ENCODE measurements at places on chromosomes 2 and 18.

DNA sequence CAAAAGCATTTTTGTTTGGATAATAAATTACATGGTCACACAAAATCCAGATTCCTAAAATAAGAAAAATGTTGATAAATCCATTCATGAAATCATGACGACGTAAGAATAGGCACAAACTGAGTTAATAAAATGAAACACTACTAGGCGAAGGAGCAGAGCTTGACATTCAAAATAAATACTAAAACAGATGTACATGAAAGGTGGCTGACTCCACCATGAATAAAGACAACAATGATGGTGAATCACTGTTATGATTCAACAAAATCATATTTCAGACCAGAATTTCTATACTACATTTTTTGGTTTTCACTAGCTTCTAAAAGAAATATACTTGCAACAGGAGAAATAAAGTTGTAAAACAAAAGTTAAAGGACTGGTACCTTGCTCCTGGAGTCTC lies 122.0 kb upstream of the RNU4ATAC start:
- no peak for DNase-seq

- DNase-seq: peak; percentile 10
These were observed 47.5 kb upstream of the ASB1 start for GRCh38 chr2:238379096-238379810.

DNA sequence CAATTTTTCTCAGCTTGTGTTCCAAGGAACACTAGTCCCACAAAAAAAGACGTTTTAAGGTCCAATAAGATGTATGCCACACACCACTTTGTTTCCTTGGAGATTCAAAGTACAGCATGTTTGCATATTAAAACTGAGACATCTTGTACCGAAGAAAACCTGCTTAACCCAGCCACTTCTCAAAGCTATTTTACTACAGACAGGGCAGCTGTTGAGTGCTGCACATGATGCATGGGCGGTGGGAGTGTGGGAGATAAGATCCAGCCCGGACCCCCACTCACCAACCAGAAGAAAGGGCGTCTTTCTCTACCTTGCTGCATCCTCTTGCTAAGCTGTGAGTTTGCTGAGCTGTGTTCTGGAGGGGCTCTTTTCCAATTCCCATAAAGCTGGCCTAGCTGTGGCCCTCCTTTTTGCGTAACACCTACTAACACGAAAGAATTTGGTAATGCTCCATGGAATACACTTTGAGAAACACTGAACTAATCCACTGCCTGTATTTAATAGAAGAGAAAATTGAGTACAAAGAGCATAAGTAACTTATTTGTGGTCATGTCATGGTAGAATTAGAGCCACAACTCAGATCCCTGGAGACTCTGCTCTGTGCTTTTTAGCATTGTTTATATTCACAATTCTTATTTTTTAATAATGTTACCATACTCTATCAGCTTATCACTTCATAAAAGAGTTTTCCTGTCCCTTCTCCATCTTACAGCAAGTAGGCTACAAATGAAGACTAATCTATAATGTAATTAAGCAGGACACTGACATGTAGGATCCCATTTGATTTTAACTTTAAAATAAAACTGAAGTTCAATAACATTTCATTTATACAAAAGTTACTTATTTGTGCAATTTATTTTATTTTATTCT lies 90.0 kb downstream of the PLEKHM3 start:
- no peak for DNase-seq

GRCh38 chr18:61528961-61529360 lies 195.7 kb downstream of the CDH20 start:
- peak; percentile 29 for DNase-seq

- DNase-seq: no peak
These were observed 63.4 kb upstream of the PLA2R1 start for GRCh38 chr2:160125828-160126227.

DNA sequence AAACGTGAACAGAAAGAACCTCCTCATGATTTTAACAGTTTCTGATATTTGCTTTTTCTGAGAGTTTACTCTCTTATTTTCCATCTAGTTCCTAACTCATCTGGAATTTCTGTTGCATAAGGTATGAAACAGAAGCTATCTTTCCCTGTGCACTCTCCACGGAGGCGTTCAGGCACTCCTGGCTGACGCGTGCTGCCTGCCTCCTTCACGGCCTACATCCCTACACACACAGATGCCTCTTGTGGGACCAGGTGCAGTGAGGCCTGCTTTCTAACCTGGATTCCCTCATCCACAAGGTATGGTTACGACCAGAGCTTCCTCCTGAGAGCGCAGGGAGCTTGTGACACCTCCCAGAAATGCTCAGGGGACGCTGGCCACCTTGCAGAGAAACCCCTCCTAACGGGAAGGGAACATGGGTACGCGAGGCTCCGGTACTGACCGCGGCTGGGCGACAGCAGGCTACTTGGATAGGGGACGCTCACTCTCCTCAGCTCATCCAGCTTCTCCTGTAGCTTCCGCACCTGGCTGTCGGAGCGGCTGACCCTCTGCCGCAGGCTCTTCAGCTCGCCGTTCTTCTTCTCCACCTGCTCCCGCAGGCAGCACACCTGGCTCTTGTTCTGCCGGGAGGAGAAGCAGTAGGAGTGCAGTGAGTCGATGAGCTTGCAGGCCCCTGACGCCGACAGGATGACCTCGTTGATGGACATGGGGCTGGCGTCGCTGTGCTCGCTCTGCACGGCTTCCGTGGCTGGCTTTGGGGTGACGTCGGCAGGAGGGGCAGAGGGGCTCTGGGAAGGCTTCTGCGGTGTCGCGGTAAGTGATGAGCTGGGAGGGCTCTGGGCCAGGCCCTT lies 4.3 kb downstream of the THAP4 start:
- DNase-seq: no peak

DNA sequence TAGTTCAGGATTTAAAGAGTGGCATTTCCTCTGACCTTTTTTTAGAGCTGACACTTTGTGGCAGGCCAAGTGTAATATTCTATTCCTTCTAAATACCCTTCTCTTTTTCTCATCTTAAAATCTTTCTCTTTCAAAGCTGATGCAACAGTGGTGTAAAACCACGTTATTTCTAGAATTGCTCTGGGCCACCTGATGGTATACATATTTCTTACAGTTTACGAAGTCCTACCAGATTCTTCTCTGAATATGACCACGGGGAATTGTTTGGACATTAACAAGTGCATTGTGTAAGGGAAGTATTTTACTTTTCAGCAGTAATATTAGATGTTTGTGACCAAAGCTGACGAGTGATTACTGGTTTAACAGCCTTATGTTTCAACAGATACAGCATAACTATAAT lies 109.9 kb downstream of the PTPRM start:
- no peak for DNase-seq

- DNase-seq: no peak
These were observed 43.0 kb downstream of the FBXO48 start for GRCh38 chr2:68423966-68424650.

DNA sequence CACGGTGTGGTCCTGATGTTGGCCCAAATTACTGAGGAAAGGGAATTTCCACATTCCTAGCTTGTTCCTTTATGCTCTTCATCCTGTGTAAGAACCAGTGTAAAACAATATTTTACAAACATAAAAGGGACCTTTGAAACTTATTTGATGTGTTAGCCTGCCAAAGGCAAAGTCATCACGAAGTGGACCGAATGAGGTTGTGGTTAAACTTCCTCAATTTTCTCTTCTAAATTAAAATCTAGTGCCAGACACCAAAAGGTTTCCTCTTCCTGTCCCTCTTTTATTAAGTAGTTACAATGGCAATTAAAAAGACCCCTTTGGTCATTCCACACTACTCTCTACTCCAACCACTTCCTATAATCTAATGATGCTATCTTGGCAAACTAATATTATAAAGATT lies 279.8 kb downstream of the AFF3 start:
- no peak for DNase-seq

GRCh38 chr2:8154270-8154669 lies 527.6 kb upstream of the ID2 start:
- DNase-seq: no peak

DNA sequence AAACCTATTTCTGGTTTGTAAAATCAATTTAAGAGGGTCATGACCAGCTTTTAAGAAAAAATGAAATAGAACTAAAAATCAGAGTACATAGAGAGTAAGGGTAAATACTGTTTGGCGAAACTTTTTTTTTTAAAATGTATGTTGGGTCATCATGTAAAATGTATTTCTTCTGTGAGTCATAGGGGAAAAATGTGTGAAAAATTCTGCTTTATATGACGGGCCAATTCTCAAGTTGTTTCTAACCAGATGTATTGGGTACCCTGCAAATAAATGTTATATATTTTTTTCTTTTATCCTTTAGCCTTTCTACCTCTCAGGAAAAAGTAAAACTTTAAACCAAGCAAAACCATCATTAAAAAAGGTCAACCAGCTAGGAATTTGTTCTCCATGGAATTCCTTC lies 13.9 kb downstream of the AFTPH start:
- DNase-seq: no peak

DNA sequence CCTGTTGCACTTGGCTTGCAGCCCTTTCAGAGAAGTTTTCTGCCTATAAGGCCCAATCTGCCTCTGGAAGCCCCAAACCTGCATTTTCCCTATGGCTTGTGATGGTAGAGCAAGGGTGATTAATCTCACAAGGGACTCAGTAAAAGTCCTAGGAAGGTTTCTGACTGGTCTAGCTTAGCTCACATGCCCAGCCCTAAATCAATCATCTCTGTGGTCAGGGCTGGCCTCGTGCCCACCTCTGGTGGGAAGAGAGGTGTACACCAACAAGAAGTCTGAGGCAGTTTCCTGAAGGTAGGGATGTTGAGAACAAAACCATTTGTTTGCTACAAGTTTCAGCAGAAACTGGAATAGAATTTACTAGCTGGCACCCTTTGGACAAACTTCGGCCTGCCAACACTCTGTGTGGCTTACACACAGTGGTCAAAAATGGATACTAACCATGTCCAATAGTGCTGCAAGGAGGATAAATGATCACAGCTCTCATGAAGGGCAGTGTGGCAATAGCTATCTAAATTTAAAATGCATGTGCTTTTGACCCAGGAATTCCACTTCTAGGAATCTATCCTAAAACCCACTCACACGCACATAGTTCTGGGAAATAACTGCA lies 96.4 kb downstream of the EN1 start:
- DNase-seq: no peak

DNA sequence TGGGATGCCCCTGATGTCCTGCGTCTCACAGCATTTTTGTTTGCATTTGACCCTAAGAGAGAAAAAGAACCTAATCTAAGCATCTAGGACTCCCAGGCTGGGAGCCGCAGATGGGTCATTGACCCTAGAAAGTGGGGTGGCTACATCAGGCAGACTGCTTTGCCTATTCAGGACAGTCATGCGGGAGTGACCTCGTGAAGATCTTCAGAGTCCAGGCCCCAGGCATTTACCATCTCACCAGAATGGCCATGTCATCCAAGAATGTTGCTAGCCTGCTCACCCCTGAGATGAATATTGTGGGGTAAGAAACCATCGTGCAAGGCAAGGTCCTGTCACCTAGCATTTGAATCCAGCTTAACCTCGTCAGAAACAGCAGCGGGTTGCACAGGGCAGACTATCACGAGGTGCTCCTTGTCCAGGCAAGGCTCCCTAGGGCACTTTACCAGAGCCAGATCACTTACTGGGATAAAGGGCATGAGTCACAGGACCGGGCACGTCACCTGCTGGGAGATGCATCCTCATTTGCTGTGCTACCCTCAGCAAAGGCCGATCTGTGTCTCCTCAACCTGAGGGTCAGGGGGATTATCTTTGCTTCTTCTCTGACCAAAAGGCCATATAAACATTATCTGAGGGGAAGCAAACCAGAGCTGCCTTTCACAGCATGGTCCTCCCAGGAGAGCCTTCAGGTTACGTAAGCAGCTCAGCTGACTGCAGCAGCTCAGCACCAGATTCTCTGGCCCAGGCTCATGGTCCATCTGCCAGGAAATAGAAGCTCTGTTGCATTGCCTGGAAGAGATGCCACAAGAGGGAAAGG lies 162.3 kb downstream of the ACKR3 start:
- DNase-seq: no peak

- no peak for DNase-seq
These were observed 161.7 kb downstream of the GLI2 start for GRCh38 chr2:120897399-120897798.

- no peak for DNase-seq
These were observed 94.2 kb downstream of the NEB start for GRCh38 chr2:151640087-151640486.

GRCh38 chr2:219571311-219572236 lies at the start of gene OBSL1:
TSS of gene OBSL1 (minus strand) at chr2:219571539. CDS start at chr2:219571232, 307 bp downstream.
- no peak for DNase-seq

- DNase-seq: no peak
These were observed 44.2 kb upstream of the DSC1 start for GRCh38 chr18:31206787-31207381.

- DNase-seq: no peak
These were observed 85.5 kb upstream of the PGAP1 start for GRCh38 chr2:197011801-197012641.

DNA sequence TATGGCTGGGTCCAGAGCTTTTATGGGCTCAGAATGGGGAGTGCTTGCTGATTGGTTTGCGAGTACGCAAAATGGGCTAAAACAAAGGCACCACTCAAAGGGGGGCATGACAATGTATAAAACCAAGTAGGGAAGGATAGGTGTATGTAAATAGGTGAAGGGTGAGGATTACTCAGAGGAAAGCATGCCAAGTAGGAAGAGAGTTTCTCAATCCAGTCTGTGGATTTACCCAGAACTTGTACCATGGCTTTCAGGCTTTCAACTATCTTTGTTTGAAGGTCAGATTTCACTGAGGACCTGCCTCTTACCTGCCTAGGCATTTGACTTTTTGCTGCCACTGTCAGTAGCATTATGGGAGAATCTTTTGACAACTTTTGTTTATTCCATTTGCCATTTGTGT lies 92.3 kb downstream of the RAB3GAP1 start:
- no peak for DNase-seq

- DNase-seq: no peak
These were observed 12.5 kb downstream of the BOK start for GRCh38 chr2:241570961-241571581.

GRCh38 chr2:42974721-42975717 lies 182.6 kb upstream of the HAAO start:
- peak; percentile 51 for DNase-seq

DNA sequence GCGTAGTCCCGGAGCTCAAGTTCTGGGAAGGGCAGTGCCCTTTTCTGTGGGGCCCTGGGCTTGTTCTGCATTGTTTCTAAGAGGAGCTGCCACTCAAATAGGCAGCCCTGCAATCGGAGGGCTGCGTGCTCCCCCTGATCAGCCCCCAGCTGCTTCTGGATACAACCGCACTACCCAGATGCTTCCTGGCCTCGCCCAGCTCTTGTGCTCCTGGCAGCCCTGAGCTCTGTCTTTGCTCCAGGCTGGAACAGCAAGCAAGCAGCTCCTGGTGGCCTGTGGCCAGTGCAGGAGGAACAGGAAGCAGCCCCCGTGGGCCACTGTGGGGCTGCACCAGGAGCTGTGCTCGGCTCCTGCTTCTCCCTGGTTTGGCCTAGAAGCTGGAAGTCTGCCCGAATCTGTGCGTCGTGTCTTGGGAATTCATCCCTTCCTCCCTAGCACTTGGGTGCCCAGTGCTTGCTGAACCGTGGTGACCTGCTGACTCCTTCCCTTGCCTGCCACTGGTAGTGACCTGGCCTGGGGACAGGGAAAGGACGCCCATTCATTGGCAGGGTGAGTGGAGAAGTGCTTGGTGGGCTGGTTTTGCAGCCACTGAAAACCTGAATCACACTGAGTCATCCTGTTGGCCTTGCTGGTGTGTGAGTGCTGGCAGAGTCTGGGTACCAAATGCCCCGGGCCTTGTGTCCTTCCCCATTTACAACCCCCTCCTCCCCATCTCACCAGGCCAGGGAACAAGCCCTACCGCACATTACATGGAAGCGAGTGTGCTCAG lies 27.3 kb upstream of the NTSR2 start:
- DNase-seq: peak; percentile 77

All from epithelial cell of proximal tubule (primary cell).